ENCODE measurements at places on chromosomes 16 and 17.

DNA sequence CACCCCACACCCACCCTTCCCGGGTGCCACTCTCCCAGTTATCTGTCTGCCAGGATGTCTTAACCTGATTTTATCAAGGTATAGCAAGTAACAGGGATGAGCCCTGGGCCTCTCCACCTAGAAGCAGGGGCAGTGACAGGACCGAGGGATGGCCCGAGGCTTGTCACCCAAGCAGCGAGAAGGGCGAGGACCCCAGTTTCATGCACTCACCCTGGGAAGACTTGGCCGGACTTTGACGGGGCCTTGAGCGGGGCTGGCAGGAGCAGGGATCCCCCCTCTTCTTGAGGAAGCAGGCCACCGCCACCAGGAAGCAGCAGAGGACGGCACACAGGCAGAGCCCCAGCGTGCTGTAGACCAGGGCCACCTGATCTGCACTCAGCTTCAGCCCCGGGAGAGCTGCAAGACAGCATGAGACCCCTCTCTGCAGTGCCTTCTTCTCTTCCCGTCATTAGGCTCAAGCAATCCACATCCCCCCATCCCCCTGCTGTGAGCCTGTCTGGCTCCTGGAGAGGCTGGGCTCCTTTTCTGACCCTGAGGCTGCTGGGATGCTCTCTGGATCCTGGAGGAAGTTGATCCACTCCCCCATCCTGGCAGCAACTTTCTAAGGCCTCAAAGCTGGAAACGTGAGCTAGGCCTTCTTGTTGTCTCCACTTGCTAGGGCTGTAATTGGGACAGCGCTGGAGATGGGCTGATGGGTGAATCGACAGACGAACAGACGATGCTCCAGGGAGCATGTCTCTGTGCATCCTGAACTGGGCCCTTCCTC lies 31.6 kb downstream of the TNFRSF13B start:
- no peak for DNase-seq

DNA sequence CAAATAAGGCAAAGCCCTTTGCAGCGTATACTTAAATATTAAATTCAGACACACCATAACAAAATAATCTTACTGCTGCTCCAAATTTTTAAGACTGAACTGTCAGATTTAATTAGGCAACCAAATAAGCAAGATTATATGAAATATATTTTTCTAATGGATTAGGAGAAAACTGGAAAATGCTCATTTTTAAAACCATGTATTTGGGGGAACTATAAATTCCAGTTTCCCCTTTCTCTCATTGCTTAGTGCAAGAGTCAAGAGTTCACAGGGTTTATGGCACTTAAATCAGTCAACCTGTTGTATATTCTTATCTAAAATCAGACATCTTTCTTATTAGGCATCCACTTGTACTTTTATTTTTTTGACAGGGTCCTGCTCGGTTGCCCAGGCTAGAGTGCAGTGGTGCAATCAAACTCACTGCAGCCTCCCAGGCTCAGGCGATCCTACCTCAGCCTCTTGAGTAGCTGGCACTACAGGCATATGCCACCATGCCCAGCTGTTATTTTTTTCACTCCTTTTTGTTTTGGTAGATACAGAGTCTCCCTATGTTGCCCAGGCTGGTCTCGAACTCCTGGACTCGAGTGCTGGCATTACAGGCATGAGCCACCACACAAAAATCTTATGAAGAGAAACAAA lies 2.1 kb upstream of the KANSL1 start:
- DNase-seq, result no peak

DNA sequence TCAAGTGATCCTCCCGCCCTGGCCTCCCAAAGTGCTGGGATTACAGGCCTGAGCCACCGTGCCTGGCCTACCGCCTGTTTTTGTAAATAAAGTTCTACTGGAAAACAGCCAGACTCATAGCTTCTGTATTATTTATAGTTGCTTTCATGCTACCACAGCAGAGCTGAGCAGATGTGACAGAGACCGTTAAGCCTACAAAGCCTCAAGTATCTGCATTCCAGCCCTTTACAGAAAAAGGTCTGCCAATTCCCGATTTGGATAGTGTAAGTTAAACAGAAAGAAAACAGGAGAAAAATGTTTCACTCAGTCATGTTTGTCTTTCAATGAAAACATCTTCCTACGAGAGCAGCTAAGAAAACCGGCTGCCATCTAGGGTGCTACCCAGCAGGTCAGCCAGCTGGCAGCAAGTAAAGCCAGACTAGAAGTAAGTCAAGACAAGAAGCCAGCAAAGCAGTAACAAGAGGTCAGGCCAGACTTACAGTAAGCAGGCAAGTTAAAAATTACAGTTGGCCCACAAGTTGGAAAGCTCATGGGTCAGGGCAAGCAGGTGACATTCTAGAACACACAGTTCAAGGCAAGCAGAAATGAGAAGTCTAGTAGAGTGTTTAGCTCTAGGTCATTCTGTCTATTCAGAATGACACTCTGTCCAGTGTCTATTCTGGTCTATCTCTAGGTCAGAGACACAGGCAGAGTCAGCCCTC lies 17.7 kb downstream of the NCBP3 start:
- no peak for DNase-seq

DNA sequence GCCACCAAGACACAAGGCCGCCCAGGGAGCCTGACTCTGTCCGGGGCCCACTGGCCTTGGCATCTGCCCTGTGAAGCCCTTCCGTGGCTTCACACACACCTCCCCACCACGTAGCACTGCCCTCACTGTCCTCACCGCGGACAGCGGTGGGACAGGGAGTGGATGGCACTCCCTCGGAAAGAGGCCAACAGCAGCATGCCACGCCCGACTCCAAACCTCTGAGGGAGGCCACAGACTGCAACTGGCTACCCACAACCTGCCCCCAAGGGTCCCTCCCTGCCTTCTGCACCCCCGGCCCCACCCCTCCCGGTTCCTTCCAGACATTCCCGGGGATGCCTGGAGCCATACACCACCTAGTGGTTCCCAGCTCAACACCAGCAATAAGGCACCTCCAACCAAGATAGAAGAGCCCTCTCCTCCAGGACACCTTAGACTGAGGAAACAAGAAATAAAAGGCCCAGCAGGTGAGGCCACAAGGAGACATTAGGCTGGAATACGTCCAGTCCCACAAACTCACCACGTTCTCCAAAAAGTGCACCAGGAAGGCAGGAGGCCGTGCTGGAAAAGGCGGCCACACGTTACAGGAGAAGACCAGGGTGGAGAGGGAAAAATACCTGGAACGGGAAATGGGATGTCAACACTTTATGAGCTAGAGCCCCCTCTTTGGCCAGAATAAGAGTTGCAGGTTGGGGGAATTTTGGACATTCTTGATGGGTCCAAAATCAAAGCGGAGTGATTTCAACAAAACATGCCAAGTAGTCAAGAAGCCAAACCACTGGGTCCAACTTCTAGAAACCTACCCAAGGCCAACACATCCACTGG lies 310.0 kb downstream of the SOX9 start:
- DNase-seq, result no peak

DNA sequence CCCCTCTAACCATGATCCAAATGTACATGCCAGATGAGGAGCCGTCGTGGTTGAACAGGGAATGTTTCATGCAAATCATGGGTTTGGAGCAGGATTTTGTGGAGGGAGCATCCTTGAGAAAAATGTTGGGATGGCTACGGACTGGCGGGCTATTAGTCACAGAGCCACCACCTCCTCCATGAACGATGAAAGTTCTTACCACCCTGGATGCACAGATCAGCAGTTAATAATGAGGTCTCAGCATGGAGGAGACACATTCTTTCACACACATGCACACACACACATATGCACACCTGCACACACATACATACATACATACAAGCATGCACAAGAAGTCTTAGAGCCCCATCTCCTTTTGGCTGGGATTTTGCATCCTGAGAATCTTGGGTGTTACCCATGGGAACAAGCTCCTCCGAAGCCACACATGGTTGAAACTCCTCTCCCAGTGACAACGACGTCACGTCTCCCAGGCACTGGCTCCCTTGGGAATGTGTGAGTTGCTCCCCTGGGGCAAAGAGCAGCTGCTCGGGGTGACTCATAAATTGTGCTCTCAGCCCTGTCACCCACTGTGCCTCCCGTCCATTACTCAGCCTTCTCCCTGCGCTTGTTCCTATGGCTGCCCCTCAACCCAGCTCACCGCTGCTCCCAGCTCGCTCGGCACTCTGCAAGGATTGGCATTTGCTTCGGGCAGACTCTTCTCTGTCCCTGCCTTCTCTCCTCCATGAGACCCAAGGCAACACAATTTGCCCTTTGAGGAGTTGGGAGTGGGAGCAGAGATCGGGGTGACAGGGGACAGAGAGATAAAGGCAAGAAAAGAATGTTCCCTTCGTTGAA lies 344.6 kb downstream of the SOX9 start:
- DNase-seq, result no peak

GRCh38 chr16:85567101-85567866 lies 45.8 kb upstream of the GSE1 start:
- DNase-seq, result no peak

DNA sequence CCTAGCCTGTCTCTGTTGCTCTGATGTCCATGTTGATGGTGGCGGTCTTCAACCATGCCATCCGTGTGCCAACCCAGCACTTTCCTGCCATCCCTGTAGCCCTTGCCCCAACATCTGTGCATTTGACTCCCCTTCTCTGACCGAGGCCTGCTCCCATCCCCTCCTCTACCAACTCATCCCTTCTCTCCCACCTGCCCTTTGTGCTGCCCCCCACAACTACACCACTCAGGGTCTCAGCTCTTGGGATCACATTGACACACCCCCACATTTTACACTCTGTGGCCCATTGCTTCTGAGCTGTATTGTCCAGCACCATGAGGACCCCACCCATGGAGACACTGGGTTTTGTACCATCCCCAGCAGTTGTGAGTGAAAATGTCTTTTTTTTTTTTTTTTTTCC lies 11.6 kb downstream of the HS3ST3B1 start:
- DNase-seq, result no peak

DNA sequence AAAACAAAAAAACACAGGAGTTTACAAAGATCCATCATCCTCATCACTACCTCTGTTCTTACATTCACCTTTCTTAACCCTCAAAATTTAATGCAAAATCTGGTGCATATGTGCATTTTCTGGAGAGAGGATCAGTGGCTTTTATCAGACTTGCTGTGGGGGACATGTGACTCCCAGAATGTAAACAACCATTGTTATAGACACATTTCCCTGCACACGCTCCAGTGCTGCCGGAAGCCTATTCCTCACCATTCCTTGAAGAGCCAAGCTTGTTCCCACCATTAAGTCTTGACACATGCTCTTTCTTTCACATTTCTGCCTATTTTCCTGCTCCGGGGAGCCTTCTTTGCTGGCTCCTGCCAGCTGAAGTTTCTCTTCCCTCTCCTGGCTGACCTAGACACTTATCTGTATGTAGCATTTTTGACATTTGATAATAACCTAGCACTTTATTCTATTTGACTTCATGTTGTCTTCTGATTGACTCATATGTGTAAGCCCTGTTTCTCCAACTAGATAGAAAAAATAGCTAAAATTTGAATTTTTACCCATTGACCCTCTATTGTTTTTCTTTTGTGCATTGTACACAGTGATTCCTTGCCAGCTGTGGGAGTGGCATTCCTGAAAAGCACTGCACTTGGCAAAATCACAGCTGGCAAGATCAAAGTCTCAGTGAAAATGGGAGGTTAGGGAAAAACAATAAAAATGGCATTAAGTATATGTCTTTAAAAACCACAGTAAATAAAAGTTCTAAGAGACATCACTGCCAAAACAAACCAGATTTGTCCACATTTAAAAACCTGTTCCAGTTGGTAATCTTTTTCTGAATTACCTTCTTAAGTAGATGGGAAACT lies 76.8 kb upstream of the CIBAR2 start:
- no peak for DNase-seq

- no peak for DNase-seq
These were observed 365.4 kb downstream of the CDH13 start for GRCh38 chr16:82991966-82992675.

DNA sequence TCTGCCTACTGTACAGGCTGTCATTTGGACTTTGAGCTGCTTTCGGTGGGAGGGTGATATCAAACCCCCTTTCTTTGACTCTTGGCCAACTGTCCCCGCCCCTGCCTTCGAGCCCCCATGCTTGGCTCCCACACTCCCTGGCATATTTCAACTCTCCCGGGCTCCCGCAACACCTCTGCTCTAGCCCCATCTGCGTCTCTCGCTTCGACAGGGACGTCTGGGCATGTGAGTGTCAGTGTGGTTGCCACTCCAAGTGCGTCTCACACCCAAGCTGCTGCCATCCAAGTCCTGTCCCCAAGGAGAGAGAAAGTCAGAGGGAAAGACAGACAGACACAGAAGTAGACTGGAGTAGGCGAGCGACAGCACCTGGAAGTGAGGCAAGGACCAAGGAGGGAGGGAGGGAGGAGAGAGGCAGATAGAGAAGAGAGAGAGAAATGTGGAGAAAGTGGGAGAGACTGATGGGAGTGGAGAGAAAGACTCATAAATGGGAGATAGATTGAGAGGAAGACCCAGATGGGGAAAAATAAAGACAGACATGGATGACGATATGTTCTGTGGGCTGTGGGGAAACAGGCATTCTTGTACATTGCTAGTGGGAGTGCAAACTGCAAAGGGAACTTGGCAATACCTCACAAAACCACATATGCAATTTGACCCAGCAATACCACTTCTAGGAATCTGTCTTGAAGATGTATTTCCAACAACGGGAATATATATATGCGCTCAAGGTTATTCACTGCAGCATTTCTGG lies 11.8 kb downstream of the STARD3 start:
- DNase-seq, result no peak

- no peak for DNase-seq
These were observed 67.2 kb upstream of the CDC42EP4 start for GRCh38 chr17:73378974-73379470.

DNA sequence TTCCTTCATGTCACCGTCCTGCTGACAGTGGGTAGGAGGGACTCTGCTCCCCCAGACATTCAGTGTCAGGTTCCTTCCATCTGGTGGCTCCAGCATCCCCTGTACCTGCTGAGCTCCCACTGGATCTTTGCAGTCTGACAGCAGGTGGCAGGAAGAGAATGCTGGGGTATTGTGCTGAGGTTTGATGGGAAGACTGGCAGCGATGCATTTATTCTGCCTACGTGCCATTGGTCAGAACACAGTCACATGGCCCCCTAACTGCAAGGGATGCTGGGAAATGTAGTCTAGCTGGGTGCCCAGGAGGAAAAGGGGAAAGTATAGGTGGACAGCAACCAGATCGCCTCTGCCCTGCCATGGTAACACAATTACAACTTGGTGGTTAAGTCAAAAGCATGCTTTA lies 44.4 kb downstream of the IRX3 start:
- no peak for DNase-seq

GRCh38 chr17:12667299-12667958 lies 1.7 kb downstream of the MYOCD start:
- no peak for DNase-seq
